ENCODE measurements at places on chromosomes 7 and 10. TPM values are rescaled to one million over a fixed set of nuclear protein-coding genes. Genes with fewer than 3 reads are reported as not detected.

GRCh38 chr10:92714152-92714845 lies 24.5 kb downstream of the HHEX start:
- no peak overlapping the region for H3K4me3 ChIP-seq
- DNase-seq = no peak
- H3K4me1 ChIP-seq = no peaks in the 10 kb centered on the region
- no peaks in the 10 kb centered on the region for H3K27me3 ChIP-seq
- no peaks in the 10 kb centered on the region for H3K36me3 ChIP-seq

Gene ENTPD1
- 37.6 TPM for total RNA-seq

Gene TAX1BP1
- total RNA-seq = 96.1 TPM

DNA sequence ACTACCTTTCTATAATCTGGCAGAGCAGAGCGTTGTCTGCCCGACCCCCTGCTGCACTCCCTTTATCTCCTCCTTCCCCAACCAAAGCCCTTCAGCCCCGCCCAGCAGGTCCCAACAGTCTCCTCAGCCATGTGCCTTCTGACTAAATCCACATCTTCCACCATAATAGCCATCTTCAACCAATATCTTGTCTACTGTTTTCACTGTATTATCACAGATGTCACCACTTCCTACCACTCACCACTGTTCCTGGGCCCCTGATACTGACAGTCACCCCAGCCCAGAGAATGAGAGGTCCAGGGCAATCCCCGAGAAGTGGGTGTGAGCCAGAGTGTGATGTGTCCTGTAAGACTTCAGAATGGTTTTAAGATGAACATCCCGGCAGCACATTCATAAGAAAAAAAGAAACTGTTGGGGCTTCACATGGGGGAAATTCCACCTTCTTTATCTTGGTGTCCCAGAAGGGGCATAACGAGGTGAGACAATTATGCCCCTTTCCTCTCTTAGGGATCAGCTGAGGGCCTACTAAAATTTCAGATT lies 25.3 kb downstream of the CCDC6 start:
- no peaks in the 10 kb centered on the region for H3K36me3 ChIP-seq
- H3K4me1 ChIP-seq = peaks cover 45% of the 10 kb centered on the region
- no peaks in the 10 kb centered on the region for H3K27me3 ChIP-seq
- DNase-seq = no peak
- H3K27ac ChIP-seq = peak overlapping the region; percentile 66

- no peaks in the 10 kb centered on the region for H3K27me3 ChIP-seq
- no peak overlapping the region for H3K4me3 ChIP-seq
- H3K4me1 ChIP-seq = peaks cover 9% of the 10 kb centered on the region
- H3K27ac ChIP-seq = no peak overlapping the region
- no peaks in the 10 kb centered on the region for H3K36me3 ChIP-seq
- DNase-seq = no peak
Observed at GRCh38 chr10:71864911-71865361, 13.9 kb upstream of the PSAP start.

All from left lung (tissue), 14 donors.